ENCODE measurements at places on chromosomes 16 and 17.
A peak's percentile ranks its signal among the peaks of the same experiment; 100 is the strongest.

DNA sequence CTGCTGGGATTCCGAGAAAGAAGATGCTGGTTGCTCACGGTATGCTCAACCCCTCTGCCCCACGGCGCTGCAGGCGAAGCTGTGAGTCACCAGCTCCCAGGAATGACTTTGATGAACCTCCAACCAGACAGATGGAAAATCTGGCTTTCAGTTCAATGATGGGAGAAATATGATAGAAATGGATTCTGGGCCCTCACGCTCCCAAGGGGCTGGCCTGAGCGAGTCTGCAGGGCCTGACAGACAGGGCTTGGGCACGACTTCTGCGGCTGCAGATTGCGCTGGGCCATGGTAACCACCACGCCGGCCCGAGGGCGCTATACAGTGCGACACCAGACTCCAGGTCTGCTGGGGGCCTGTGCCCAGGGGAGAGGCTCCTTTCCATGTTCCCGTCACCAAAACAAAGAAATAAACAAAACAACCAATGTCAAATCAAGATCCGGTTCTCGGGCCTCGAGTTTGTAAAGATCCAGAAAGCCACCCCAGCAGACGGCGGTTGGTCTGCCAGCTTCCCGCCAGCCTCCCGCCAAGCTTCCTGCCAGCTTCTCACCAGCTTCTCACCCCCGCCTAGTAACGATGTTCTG lies 11.1 kb upstream of the ABR start:
- peak; percentile 78 for DNase-seq

- DNase-seq: no peak
Measured at GRCh38 chr16:3589001-3589400, 11.8 kb upstream of the NLRC3 start.

DNA sequence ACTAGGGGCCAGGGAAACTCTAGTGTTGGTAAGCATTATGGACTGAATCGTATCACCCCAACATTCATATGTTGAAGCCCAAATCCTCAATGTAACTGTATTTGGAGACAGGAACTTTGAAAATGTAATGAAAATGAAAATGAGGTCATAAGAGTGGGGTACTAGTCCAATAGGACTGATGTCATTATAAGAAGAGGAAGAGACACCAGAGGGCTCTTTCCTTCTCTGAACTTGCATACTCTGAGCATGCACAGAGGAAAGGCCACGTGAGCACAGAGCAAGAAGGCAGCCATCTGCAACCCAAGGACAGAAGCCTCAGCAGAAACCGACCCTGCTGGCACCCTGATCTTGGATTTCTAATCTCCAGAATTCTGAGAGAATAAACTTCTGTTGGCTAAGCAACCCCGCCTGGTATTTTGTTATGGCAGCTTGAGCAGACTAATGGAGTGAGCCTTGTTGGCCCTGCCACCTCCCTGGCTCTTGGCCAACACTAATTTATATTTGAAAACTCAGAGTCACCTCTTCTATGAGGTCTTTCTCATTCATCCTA lies 273.4 kb downstream of the NTN1 start:
- DNase-seq: no peak

DNA sequence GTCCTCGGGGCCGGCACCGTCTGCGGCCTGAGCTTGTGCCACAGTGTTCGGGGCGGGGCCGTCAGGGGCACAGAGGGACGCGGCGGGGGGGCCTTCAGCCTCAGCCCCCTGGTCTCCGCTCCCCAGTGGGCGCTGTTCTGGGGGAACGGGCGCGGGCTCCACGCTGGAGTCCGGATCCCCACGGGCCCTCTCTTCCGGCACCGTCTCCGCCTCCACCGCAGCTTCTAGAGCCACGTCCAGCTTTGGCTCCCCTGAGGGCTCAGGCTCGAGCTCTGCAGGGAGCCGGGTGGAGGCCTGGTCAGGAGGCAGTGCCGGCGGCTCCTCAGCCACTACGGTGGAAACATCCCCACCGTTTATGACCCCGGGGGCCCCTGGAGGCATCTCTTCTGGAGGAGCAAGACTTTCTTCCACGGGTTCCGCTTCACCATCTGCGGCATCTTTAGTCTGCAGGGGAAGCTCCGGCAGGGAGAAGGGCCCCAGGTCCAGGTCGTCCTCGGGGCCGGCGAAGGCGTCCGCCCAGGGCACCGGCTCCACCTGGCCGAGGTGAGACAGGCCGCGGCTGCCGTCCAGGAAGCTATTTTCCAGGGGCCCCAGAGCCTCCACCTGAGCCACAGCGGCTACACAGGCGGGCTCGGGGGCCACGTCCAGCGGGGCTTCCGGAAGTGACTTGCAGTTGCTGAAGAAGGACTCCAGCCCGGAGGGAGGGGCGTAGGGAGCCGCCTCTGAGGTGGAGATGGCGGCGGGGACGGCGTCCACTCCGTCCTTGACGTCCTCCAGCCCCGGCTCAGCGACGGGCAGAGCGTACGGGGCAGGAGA lies 62.4 kb downstream of the ZNF778 start:
- DNase-seq: no peak

DNA sequence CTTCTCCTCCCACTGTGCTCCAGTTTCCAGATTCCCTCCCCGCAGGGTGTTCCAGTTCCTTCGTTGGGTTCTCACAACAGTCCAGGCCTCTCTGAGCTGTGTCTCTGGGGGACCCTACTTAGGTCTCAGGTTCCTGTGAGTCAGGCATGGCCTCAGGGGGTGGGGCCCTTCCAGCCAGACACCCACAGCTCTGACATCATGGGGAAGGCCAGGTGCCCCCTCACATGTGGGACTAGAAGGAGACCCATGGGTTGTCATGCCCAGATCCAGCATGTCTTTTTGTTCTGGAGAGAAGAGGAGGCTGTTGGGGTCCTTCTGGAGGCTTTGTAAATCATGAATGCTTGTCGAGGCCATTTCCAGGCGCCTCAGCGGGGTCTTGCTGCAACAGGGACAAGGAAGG lies 32.0 kb upstream of the NDRG4 start:
- DNase-seq: no peak

DNA sequence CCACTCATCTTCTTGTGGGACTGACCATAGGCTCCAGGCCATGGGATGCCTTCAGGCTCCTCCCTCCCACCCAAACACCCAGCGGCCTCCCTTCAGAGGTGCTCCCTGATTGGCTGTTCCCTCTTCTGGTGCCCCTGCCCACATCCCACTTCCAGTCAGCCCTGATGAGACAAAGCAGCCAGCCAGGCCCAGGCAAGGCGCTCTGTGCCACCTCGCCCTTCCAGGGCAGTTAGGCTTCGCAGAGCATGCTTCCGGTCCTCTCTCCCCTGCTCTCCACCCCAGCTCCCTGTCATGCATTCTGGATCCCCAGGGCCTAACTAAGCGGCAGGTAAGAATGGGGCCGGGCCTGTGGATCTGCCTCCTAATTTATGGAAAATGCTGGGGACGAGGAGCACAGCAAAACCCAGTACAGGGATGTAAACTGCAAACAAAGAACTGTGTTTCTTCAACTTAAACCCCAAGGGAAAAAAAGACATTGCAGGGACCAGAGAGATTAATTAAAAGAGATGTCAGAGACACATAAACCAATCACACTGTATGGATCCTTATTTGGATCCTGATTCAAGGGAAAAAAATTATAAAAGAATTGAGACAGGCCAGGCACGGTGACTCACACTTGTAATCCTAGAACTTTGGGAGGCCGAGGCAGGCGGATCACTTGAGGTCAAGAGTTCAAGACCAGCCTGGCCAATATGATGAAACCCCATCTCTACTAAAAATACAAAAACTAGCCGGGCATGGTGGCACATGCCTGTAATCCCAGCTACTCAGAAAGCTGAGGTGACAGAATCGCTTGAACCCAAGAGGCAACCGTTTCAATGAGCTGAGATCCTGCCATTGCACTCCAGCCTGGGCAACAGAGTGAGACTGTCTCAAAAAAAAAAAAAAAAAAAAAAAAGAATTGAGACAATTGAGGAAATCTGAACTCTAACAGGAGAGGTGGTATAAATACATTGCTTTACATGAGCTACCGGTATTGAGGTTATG lies 26.0 kb downstream of the ZDHHC7 start:
- DNase-seq: peak; percentile 96

- no peak for DNase-seq
Measured at GRCh38 chr17:63937920-63938319, 5.8 kb upstream of the CD79B start.

GRCh38 chr16:66189951-66190350 lies 176.5 kb upstream of the CDH5 start:
- DNase-seq: peak; percentile 91

GRCh38 chr16:54577651-54578128 lies 291.1 kb upstream of the IRX3 start:
- no peak for DNase-seq

- DNase-seq: peak; percentile 96
Measured at GRCh38 chr17:39928858-39929645, 1.5 kb downstream of the LRRC3C start.

DNA sequence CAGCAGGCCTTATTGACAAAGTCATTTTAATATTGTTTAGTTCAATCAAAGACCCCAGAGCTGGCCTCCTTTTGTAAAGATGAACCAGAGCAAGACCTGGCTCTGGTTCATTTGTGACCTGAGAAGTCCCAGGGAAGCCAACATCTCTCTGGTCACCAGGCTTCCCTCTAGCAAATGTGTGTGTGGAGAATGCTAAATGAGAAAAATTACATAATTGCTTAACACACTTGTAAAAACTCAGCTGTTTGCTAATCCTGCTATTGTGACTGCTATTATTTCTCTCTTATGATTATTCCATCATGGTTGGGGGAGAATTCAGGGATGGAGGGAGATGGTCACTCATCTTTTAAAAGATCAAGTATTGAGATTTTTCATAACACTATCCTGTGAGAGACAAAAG lies 94.3 kb upstream of the CLEC3A start:
- DNase-seq: no peak

DNA sequence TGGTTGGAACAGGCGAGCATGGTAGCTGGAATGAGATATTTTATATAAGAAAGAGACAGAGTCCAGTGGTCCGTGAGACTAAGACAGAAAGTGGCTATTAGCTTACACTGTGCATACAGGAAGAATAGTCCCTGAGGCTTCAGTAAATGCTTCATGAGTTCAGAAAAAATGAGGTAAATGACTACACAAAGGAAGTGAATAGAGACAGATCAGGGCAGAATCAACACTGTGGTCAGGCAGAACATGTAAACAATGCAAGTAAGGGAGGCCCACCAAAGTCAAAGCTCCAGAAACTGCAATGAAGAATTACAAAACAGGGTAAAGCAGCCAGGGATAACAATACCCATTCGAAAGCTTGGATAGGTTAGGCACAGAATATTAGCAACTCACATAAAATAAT lies 4.8 kb downstream of the ABCA10 start:
- peak; percentile 25 for DNase-seq
